ENCODE measurements at places on chromosomes 1 and 21. TPM values are rescaled to one million over a fixed set of nuclear protein-coding genes. Genes with fewer than 3 reads are reported as not detected.
A peak's percentile ranks its signal among the peaks of the same experiment; 100 is the strongest.

The RXFP4 gene
- not detected for total RNA-seq

The ERICH3 gene
- not detected for total RNA-seq

GRCh38 chr1:24414775-24415333 is 748 bp upstream of the NIPAL3 start:
- DNase-seq, result no peak

GRCh38 chr1:64686828-64687724 is 57.8 kb upstream of the RAVER2 start:
- peak; percentile 70 for DNase-seq

GRCh38 chr1:57959531-57960241 is 535.8 kb upstream of the DAB1 start:
- no peak for DNase-seq
